ENCODE measurements at places on chromosomes 4 and X. TPM values are rescaled to one million over a fixed set of nuclear protein-coding genes. Genes with fewer than 3 reads are reported as not detected.
A peak's percentile ranks its signal among the peaks of the same experiment; 100 is the strongest.

DNA sequence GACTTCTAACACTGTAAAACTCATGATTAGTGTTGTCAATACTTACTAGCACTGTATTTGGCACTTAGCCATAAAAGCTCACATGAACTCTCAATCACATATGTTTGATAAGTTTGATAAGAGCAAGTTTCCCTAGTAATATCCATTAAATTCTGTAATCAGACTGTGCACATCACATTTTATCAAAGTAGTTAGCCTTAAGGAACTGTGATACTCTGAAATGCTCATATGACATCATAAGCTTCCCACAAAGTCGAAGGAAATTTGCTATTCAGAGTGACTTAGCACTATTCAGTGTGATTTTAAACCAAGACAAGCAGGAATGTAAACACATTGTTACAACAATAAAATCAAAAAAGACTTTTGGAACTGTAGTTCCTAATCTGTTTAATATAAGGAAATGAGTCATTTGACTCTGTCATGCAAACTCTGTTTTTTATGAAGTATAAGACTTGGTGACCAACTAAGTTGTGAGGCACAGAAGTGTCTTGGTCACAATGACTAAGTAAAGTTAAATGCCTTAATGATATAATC, 6.7 kb downstream of the SLC7A11 start:
- DNase-seq = no peak

DNA sequence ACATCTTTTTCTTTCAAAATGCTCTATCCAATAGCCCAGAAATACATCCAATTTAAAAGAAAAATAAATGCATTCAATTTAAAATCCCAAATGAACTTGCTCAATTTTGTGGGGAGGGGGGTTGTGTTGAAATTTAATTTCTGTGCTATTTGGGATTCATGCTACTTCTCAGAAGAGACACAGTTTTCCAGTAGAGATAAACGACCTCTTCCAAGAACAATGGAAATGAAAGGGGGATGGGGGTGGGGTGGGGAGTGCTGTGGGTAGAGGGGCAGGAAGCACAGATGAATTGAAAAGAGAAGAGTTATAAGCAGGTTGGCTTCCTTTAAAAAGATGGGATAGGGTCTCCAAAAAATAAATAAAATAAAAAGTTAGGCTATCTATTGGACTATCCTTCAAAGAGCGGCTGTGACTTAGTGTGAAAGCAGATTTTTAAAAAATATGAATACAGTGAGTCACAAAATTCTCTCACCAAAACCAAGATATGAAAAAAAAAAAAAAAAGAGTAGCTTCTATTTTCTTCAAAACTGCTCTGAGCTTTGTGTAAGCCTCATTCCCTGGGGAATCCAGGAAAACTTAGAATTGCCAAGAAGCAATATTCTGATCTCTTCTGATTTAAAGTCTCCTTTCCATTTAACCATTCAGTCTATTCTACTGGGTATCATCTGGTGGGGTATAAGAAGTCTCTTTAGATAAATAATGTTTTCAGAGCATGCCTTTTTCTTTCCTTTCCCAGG, 324.3 kb downstream of the PTTG2 start:
- no peak for DNase-seq

DNA sequence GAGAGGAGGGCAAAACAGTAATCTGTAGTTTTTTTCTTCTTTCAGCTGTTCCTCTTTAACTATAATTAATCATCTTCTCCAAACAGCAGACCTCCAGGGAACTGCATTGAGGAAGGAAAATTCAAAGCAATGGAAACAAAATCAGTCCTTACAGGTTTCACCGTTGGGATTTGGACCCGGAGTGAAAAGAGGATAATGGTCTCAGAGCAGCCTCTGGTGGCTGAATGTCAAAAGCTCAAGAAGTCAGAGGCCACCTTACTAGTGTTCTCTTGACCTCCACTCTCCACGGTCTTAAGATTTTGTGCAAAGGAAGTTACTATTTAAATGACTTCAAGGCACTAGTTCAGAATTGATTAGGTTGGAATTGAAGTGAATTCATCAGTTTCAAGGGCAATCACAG, 16.0 kb upstream of the MID1 start:
- DNase-seq = no peak

GRCh38 chr4:8735236-8736089, 136.2 kb downstream of the HMX1 start:
- DNase-seq = no peak

GRCh38 chr4:164215113-164215741, 538.7 kb upstream of the SMIM31 start:
- DNase-seq = no peak

DNA sequence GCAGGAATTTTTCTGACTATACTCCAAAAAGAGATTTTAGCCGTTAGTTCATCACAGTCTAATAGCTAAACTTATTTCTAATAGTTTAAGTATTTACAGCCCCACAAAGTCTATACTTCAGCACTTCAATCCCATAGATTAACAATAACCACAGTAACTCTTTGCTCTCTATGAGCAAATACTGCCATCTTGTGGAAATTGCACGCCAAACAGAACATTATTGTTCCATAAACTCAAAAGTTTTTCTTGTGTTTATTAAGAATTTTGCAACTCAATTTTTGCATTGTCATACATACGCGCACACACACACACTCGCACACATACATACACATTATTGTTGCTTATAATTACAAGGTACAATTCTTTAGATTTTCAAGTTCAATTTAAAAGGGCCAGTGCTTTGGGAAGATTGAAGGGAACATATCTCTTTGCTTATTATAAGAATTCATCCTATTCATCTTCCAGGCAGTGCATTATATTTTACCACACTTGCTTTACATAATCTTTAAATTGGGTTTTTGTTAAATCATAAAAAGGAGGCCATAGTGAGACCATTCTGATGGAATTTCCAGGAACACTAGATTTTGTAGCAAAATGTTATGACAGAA, 63.8 kb upstream of the ATOH1 start:
- no peak for DNase-seq

DNA sequence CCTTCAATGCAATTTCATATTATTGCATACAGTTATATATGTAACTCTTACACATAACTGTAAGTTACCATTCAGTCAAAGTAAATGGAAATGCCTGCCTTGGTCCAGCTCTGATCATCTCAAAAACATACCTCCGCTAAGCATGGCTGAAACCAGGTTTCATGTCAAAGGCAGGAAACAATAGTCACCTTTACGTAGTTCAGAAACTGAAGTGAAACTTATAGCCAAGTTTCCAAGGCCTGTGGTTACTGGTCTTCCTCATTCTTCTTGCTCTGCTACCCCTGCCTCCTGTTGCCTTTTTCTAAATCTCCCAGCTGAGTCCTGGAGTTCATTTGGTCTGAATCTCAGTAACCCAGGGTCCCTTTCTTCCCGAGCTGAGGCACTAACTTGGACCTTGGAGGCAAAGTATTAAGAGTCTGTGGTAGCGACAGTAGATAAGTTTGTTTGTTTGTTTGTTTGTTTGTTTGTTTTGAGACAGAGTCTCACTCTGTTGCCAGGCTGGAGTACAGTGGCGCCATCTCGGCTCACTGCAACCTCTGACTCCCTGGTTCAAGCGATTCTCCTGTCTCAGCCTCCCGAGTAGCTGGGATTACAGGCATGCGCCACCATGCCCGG, 30.8 kb downstream of the DAPP1 start:
- no peak for DNase-seq

- DNase-seq = no peak
These were observed 12.3 kb downstream of the PGRMC2 start for GRCh38 chr4:128275346-128275745.

GRCh38 chrX:126165721-126166461, at the start of gene DCAF12L2:
TSS of gene DCAF12L2 (minus strand) at chrX:126166289. CDS start at chrX:126165924, 365 bp downstream.
- peak; percentile 32 for DNase-seq

GRCh38 chrX:66130469-66130868, 33.6 kb upstream of the HEPH start:
- DNase-seq = no peak

DNA sequence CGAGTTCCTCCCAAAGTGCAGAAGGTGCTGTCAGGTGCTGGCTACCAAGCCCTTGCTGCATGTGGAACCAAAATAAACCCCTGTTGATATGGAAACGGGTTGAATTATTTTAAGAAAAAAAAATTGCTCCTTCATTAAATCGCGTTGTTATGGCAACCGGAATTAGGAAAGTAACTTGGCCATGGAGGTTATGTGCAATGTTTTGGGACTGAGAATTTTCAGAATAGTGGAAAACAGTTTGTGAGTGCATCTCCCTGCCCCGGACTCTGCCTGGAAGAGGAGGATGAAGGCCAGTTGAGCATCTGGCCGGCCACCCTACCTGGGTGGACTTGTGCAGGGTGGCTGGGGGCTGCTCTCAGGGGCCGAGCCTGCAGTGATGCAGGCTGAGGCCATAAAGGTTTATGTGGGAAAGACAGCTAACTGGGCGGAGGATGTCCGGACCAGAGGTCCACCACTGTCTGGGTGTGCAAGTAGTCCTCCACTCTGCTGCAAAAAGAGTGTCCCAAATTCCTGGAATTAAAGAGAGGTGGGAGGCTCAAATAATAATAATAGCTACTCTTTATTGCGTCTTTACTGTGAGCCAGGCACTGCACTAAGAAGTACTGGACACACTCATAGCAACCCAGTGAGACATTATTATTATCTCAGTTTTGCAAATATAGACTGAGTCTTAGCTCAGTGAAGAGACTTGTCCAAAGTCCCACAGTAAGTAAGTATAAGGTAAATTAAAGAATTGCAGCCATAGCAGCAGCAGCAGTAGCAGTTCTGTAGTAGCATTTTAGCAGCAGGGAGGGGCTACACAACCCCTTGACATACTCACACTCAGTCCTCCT, 20.6 kb downstream of the RTL5 start:
- no peak for DNase-seq

GRCh38 chr4:161564230-161564834, 599.5 kb downstream of the FSTL5 start:
- DNase-seq = no peak

DNA sequence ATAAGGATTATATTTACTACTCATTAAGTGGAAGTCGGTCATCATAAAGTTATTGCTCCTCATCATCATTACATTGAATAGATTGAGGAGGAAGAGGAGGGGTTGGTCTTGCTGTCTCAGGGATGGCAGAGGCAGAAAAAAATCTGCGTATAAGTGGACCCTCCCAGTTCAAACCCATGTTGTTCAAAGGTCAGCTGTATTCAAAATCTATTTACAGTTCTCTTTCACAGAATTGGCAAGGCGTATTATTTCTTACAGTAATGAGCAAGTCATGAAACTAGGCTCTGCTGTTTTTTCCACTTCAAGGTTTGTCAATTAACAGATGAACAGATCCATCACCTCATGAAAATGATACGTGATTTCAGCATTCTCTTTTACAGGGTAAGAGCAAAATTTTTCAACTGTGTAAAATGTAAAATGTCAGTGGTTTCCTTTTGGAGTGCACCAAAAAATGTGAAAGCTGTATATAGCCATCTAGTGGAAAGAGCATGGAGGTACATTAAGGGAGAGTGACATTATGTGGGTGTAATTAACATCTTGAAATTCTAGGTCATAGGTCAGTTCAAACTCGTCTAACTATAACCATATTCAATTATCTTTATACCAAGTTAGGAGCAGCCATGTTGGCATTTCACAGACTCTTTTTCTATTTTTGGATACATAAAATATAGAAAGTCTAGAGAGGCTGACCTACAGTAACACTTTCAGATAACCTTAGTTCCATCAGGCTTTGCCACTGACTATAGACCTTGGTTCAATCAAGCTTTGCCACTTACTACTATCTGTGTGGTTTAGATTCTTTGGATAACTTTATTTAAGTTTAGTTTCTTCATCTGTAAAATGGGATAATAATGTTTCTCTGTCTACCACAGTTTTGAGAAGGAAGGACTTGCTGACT, 30.1 kb downstream of the NEIL3 start:
- no peak for DNase-seq

- no peak for DNase-seq
These were observed 6.4 kb downstream of the PITX2 start for GRCh38 chr4:110616238-110617074.

GRCh38 chr4:55004831-55005230, 120.6 kb downstream of the KDR start:
- no peak for DNase-seq

GRCh38 chr4:11402192-11402591, 26.5 kb downstream of the HS3ST1 start:
- DNase-seq = no peak

DNA sequence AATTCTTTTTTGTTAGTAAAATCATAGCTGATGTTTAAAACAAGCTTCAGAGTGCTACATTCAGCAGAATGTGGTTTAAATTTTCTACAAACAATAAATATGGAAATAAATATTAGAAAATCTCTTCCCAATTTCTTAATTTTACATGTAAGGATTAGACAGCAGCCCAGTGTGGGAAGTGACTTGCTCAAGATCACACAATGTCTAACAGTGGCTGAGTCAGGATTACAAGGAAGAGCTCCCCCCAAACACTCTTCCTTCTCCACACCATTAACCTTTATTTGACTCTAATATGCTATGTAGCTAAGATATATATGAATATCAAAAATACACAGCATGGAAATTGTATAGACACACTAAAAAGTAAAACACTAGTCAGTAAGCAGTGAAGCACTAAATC, 59.5 kb downstream of the SLC10A7 start:
- DNase-seq = no peak

DNA sequence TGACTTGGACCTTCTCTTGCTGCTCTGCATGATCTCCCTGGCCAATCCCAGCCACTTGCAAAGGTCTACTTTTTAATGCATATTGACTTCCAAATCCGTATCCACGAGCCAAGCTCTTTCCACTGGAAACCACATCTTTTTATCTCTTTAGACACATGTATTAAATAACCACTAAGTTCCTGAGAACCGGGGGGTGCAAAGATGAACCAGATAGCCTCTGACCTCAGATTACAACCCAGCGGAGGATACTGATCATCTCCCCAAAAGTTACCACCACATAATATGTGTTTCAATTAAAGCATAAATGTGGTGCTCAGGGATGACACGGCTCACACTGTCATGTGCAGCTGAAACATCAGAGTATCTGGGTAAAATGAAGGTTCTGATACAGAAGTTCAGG, 40.4 kb upstream of the FAM9B start:
- DNase-seq = no peak

- no peak for DNase-seq
These were observed 51.3 kb downstream of the SOD3 start for GRCh38 chr4:24846716-24847115.

Gene RAB39B
- total RNA-seq = 0.22 TPM

Gene PPBP
- 0.35 TPM for total RNA-seq

Gene CXCL11
- not detected for total RNA-seq

Gene GSTCD
- total RNA-seq = 3.8 TPM

Gene FATE1
- total RNA-seq = not detected

Gene MEPE
- total RNA-seq = not detected

Gene IRF2
- 34.0 TPM for total RNA-seq

Gene LAGE3
- 18.5 TPM for total RNA-seq

Gene STK26
- total RNA-seq = 1.1 TPM

Gene GPC3
- total RNA-seq = 8.5 TPM

Gene EVC2
- 1.2 TPM for total RNA-seq

Gene FABP2
- total RNA-seq = not detected

Gene RGN
- total RNA-seq = 14.1 TPM

Gene CYBB
- total RNA-seq = 33.7 TPM

Gene HHIP
- total RNA-seq = not detected
